CD8-positive, alpha-beta memory T cell (primary cell): ENCODE measurements at places on chromosomes 7 and 10.

DNA sequence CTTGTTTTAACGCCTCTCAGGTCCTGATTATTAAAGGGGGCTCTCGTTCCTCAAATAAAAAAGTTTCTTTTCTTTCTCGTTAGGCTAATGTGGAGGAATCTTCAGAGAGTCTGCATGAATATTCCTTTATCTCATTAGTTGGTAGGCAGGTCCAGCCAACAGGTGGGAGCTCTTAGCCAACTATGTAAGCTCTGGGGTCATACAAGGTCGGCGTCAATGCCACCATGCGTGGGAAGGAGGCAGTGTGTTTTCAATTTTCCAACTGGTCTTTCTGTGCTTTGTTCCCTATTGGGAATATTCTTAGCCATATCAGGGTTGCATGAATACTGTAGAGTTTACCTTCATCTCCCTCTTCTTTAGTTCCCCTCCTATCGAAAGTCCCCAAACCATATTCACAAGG lies 118.5 kb upstream of the SVIL start:
- DNase-seq: no peak

- DNase-seq: no peak
These were observed 36.6 kb downstream of the AP3M1 start for GRCh38 chr10:74114041-74114448.

DNA sequence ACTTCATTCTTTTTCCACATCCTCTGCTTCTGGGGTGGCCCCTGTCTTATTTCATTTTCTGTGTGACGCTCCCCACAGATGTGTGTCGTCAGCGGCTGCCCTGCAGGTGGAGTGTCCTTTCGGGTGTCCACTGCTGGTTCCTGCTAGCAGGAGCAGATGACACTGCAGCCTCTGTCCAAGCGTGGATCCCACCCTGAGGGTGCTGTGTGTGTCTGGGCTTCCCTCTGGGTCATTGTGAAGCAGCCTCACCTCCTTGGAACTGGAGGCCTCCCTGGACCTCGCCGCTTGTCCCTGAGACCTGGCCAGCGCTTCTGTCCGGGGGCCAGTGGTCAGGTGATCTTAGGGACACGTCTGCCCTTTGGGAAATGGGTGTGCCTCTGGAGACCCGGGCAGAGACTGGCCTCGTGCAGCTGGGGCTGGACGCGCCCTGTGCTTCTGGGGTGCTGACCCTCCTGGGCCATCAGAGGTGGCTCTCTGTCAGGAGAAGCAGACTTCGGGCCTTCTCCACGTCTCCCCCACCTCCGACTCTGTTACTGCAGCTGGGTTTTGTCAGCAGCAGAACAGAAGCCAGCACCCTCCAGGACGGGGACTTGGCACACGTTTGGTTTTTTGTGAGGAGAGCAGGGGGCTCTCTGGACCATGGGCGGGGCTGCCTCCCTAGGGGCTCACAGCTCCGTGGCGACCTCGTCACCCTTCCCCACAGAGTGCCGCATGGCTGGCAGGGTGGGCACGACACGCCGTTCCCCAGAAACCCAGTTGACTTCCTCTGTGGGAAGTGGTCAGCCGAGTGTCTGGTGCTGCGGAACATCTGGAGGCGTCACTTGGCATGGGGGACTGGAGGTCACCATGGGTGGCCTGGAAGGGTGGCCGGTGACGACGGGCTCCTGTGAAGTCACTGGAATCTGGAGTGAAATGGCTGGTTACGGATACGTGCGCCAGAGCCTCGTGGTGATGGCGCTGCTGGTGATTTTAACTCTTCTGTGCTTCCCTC lies 48.4 kb downstream of the INPP5A start:
- no peak for DNase-seq

- no peak for DNase-seq
These were observed 178.8 kb upstream of the NPVF start for GRCh38 chr7:25407053-25407452.

DNA sequence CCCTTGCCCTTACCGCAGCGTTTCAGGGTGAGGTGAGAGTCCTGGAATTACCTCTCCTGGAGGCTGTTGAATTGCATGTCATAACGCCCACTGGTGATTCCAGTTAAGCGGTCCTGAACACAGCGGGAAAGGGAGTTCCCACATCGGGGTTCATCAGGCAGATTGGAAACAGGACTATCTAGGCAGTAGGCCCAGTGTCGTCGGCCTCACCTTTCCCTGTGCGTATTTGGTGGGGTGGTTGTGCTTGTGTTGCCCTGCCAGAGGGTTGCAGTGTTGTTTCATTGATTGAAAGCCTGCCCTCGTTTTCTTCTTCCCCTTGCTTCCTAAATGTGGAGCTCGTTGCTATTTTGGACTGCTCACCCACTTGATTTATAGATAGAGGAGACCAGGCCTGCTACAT lies 10.6 kb upstream of the SUN1 start:
- no peak for DNase-seq

DNA sequence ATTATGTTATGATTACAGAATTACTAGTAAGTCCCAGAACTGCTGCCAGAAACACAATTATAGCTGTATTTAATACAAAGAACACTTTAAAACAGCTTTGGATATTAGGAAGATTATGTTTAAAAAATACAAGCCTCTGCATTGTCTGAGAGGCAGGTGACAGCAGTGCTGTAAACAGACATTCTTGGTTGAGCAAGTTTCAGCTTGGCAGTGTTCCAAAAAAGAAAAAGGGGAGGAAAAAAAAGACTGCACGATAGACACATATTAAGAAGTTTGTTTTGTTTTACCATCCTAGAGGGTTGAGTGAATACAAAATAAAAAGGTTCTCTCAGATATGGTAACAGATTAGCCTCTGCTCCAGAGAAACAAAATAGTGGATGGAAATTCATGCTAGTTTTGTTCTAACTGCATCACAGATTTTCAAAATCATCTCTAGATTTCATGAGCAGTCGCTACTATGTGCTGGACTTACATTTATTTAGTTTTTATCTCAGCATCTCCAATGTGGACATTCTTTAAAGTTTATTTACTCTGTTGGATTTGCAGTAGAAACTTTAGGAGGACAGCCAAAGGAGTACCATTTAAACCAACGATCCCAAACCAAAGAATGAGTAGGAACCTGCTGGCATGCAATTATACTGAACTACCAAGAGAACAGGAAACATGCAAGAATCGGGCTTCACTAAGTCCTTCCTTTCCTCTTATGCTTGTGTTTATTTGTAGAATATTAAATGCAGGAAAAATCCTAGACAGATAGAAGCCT lies 9.0 kb downstream of the FAM204A start:
- no peak for DNase-seq

GRCh38 chr10:69492091-69492745 lies 41.0 kb downstream of the TSPAN15 start:
- no peak for DNase-seq

DNA sequence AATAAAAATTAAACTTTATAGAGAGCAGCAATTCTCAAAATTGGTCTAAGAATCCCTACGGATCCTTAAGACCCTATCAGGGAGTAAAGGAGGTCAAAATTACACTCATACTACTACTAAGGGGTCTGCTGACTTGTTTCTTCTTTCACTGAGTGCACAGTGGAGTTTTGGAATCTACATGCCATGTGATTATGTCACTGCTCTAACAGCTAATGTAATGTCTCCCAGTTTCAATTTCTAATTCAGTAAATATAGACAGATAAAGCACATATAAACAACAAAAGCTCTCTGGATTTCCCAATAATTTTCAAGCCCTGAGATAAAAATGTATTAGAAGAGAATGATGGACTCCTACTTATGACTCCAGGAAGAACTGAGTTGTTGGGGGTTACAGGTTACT lies 74.6 kb downstream of the WAPL start:
- DNase-seq: no peak

- DNase-seq: no peak
These were observed 9.3 kb upstream of the OR6V1 start for GRCh38 chr7:143042790-143043271.

DNA sequence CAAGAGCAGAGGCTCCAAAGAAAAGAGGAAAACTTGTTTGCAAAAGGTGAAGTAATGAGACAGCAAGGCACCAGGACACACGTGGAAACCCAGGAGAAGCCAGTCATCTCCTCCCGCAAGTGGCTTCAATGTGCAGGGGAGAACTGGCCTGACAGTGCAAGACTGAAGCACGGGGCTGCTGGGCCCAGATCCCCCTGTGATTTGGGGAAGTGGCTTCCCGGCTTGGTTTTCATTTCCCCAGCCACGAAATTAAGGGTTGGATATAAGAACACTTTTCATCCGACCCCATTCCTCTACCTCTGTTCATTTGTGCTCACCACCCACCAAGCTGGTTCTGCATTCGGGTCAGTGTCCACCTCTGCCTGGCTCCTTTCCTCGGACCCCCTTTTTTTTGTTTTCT lies 306.4 kb downstream of the FGFR2 start:
- no peak for DNase-seq

GRCh38 chr10:78531088-78531487 lies 497.4 kb downstream of the RPS24 start:
- no peak for DNase-seq

DNA sequence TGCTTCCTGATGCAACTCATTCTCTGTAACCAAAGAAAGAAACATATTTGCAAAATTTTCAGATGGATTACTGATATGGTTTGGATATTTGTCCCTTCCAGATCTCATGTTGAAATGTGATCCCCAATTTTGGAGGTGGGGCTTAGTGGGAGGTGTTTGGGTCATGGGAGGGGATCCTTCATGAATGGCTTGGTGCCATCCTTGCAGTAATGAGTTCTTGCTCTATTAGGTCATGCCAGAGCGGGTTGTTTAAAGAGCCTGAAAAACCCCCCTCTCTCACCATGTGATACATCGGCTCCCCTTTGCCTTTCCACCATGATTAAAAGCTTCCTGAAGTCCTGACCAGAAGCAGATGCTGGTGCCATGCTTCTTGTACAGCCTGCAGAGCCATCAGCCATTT lies 43.8 kb upstream of the PRKG1 start:
- no peak for DNase-seq

DNA sequence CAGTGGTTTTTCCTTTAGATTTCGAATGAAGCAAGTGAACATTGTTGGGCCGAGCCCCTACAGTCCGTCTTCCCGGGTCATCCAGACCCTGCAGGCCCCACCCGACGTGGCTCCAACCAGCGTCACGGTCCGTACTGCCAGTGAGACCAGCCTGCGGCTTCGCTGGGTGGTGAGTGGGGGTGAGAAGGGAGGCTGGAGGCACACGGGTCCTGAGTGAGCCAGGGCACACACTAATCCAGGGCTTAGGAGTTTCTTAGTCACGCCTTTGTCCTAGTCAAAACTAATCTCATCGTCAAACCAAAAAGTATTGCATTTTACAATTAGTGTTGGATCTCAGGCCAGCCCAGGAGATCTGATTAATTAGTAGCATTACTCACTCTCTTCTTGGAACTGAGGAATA lies 568.8 kb upstream of the FOXK1 start:
- no peak for DNase-seq

GRCh38 chr10:117539361-117539773 lies 3.2 kb upstream of the EMX2 start:
- no peak for DNase-seq

DNA sequence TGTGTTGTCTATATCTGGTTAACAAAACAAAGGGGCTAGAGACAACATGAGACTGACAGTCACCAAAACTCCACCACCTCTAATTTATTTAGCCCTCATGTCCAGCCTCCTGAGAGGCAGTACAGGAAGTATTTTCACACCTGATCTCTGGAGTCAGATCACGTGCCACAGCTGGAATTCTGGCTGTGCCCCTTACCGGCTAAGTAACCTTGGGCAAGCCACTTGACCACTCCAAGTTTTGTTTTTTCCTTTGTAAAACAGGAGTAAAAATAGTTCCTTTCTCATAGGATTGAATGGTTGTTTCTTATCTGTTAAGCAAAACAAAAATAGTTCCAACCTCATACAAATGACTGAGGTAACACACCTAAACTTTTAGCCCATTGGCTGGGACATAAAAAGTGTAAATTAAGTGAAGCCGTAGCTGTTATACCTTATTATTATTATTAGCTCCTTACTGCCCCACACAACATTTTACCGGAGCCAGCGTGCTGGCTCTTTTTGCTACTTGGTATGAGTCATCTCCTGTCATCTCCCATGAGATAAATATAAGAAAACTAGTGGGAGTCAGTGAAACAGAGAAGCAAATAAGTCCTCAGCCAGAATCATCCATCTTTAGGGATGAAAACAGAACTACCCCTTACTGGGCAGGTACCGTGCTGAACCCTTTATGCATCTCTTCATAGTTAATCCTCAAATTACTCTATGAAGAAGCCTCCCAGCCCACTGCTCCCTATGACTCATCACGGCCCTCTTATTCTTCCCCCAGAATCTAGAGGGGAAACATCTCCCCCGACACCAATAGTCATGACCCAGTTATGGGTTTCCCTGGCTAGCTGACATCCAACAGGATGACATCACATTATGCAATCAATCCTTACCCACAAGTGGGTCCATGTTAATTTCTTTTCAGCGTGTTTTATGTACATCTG lies 44.9 kb downstream of the PPP1R3C start:
- no peak for DNase-seq

DNA sequence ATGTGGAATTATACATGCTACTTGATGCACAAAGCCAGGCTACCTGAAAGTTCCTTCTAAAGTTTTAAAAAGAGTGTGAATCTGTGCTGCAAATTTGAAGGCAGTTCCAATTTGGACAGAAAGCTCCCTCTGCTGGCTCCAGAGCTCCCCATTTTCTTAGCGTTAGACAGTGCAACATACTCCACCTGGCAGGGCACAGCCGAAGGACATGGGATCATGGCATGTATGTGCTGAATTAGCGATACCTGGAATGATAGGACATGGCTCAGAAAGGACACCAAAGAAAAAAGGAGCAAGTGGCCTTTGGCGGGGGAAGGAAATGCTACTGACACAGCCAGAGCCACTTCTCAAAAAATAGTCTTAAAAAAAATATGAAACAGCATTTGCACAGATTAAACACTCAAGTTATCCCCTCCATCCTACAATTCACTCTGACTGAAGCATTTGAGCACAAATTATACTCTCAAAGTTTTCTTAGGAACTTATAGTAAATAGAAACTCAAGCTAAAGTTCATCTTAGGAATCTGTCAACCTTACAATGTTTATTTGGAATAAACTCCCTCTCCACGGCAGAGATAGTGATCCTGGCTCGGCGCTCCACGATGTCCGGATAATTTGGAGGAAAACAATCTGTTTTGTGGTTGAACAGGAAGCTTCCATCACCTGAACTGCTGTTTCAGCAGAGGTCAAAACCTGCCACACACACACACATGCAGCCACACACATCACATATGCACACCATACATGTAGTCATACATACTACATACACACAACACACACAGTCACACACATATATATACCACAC lies 80.0 kb downstream of the C7orf25 start:
- DNase-seq: no peak

- DNase-seq: no peak
These were observed 13.6 kb downstream of the STAMBPL1 start for GRCh38 chr10:88893611-88894010.

DNA sequence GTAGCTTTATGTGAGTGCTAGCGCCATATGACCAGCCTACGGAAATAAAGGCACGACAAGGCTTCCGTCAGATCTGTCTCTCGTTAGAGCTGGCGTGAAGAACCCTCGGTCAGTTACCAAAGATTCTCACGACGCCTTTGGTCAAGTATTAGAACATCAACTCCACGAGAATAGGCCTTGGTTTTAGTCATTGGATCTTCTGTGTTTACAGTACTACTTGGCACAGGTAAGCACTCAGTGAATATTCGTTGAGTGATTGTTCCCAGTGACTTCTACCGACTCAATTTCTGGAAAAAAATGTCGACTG lies 316 bp downstream of the RBM48 start:
- DNase-seq: no peak
